ENCODE measurements at places on chromosomes 5 and 9.

GRCh38 chr5:2532809-2533208 lies 218.7 kb downstream of the IRX2 start:
- no peak for DNase-seq

- DNase-seq, result no peak
Observed at GRCh38 chr9:89274838-89275237, 36.2 kb upstream of the CKS2 start.

DNA sequence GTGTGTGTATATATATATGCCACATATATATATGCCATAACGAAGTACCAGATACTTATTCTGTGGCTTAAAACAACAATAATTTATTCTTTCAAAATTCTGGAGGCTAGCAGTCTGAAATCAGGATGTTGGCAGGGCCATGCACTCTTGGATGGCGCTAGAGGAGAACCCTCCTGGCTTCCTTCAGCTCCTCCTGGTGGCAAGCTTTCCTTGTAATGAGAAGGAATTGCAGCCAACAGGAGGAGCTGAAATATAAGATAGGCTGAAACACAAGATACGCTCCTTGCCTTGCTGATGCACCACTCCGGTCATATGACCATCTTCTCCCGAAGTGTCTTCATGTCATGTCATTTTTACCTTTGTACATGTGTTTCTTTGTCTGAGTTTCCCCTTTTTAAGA lies 368.1 kb upstream of the CTNND2 start:
- no peak for DNase-seq

DNA sequence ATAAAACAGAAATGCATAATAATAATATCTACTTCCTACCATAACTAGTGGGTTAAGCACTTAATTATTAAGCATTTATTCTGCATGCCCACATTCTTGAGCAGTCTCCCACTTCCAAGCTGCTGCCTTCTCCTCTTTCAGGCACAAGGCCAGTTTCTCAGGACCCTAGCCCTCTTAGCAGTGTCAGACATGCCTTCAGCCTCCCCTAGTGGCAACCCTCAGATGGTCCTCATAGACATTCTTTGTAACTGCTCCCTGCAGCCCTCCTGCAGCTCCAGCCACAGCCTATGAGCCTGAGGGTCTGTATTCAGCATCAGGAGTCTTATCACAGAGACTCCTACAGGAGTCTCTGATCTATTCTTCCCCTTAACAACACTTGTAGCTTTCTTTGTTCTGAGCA lies 3.9 kb downstream of the IL9 start:
- no peak for DNase-seq

GRCh38 chr5:179309383-179309670 lies 35.9 kb downstream of the ADAMTS2 start:
- DNase-seq, result no peak

DNA sequence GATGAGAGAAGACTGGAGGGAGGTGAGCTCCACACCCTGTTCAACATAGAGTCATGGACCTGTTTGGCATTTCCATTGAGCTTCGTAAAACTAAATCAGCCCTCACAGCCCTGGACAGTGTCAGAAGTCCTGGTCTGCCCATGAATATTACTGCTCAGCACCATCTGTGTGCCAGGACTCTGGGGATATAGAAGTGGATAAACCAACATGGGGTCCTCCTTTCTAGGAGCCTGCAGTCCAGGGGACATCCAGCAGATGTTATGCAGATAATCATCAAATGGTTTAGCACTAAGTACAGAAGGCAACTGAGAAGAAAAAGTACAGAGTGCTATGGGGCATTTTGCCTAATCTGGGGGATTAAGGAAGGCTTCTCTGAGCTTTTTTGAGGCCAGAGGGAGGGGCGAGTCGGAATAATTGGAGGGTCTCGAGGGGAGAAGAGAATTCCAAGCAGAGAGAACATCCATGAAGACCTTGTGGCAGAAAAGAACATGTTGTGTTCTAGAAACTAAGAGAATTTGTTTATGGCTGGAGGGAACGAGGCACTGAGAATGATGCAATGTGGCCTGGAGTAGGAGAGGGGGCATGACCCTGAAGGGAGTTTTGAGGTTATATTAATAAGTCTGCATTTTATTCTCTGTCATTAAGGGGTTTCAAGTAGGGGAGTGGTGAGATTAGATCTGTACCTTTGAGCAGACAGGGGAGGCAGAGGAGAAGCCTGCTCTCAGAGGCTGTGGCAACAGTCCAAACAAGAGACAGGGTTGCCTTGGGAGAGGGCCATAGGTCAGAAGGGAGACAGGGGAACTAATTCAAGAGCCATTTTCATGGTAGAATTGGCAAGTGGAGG lies 63.5 kb upstream of the SLC2A8 start:
- no peak for DNase-seq

- no peak for DNase-seq
Observed at GRCh38 chr5:68114378-68115040, 101.0 kb upstream of the PIK3R1 start.

- DNase-seq, result no peak
Observed at GRCh38 chr5:154211641-154212390, 21.3 kb downstream of the GALNT10 start.

- no peak for DNase-seq
Observed at GRCh38 chr5:179618923-179619554, 4.4 kb downstream of the HNRNPH1 start.

- DNase-seq, result no peak
Observed at GRCh38 chr5:147057051-147057450, 177.8 kb upstream of the STK32A start.

GRCh38 chr5:102737805-102738469 lies 17.2 kb upstream of the PAM start:
- no peak for DNase-seq

- no peak for DNase-seq
Observed at GRCh38 chr5:41918105-41918504, 7.0 kb upstream of the FBXO4 start.
